Right lobe of liver (tissue), 6 donors: ENCODE measurements at places on chromosomes 1 and 21.
A peak's percentile ranks its signal among the peaks of the same experiment; 100 is the strongest.

- peak; percentile 41 for DNase-seq
Measured at GRCh38 chr21:29376556-29376955, 77.8 kb downstream of the BACH1 start.

- DNase-seq, result no peak
Measured at GRCh38 chr1:18530587-18531502, 50.1 kb downstream of the KLHDC7A start.

GRCh38 chr1:23553231-23554126, 5.8 kb downstream of the ID3 start:
- DNase-seq, result no peak

- DNase-seq, result no peak
Measured at GRCh38 chr1:70779571-70779970, 268.0 kb downstream of the PTGER3 start.

- DNase-seq, result no peak
Measured at GRCh38 chr1:28516518-28516956, 10.7 kb downstream of the RCC1 start.

GRCh38 chr1:153734396-153735089, 6.7 kb downstream of the INTS3 start:
- DNase-seq, result no peak

DNA sequence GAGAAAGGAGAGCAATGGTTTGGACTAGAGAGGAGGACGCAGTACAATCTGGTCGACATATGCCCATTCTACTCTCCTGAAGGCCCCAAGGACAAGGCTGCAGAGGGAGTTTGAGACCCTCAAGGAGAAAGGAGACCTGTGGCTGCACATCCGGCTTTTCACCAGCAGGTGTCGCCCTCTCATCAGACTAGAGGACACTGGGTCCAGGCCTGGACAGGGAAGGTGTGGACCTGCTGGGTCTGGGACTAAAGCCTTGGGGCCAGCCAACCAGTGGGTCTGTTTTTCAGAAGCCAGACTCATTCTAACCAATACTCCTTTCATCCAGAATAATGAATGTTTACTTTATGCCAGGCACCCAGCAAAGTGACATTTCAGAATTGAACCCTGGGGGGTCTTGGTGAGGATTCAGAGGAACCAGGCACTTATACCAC, 5.0 kb downstream of the SRARP start:
- DNase-seq, result peak; percentile 81

DNA sequence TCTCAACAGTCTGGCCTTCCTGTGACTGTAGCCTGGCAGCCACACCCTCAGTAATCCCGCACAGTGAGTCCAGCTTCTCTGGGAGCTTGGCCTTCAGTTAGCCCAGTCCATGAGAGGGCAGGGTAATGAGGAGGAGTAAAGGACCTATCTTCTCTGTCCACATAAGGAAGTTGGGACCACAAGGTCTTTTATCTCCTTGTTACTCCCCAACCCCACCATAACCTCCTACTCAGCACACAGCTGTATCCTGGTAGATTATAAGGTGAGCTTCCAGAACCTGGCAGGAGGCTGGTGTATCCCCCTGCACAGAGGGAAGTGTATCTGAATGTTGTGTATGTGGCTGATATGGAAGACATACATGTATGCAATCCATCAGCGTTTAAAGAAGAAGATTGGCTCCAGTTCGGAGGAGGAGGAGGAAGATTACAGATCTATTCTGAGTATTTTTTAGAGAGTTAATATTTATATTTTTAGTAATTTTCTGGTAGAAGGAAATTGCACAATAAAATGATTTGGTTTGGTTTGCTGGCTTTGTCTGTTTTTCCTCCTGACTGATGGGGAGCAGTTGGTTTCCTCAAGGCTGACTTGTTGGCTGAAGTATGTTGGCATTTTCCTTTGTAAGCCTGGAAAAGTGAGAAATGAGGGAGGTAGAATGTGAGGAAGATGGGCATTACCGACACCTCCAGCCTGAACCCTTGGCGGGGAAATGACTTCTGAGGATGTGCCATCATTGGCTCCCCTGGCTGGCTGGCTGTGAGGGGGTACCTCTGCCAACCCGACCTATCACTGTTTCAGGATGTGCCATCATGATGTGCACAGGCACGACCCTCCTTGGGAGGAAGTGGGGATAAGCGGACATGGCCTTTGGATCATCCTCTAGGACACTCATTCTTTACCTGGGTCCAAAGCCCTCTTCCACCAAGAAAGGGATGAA, 5.0 kb downstream of the C1orf226 start:
- no peak for DNase-seq

DNA sequence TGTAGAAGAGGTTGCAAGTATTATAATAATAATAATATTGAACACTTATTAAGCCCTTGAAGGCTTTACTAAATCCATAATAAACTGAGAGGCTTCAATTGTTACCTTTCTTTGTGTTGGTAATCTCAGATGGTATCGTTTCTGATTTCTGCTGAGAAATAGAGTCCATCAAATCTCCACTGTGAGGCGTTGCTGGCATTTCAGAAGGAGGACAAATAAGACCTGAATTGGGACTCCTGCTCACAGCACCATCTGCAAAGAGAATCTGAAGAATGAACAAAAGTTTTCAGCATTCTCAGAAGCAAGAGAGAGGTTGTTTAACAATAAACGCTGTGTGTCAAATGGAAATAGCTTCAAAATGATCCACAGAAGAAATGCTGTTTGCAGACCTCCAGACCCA, 93.7 kb downstream of the WDR3 start:
- DNase-seq, result no peak

DNA sequence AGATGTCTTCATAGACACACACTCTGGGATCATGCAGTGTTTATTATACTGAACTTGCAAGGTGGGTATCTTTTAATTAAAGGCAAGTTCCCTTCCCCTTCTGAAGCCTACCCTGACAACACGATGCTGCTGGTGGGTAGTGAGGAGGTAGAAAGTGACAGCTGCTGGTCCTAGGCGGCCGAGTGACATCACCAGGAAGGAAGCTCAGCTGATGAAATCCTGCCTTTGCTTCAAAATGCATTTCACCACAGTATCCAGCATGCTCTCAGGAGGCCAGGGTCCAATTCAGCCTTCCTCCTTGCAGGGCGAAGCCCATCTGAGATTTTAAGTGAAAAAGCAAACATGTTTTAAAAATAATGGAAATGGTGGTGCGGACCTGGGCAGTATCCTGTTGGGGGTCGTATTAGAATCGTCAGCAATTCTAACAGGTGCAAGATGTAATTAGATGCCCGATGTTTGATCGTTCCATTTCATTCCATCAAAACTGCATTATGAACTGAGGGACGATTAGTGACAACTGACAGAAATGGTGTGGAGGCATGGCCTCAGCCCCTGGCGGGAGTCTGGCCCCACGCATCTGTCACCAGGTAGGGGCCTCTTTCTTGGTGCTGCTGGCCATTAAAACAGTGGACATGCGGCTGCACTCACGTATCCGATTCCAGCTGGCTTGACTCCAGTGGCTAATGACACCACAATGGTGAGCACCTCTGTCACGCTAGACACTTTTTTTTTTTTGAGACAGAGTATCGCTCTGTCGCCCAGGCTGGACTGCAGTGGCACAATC, 324.8 kb upstream of the C1orf174 start:
- DNase-seq, result no peak

DNA sequence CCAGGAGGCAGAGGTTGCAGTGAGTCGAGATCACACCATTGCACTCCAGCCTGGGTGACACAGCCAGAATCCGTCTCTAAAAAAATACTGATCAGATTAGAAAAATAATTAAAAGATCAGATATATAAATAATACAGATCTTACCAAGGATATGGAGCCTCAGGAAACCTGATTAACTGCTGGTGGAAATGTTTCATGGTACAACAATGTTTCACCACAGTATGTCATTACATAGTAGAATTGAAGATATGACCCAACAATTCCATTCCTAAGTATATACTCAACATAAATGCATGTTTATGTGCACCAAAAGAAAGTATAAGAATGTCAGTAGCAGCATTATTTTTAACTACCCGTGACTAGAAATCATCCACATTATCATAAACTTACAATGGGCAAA, 41.7 kb downstream of the CD53 start:
- no peak for DNase-seq

DNA sequence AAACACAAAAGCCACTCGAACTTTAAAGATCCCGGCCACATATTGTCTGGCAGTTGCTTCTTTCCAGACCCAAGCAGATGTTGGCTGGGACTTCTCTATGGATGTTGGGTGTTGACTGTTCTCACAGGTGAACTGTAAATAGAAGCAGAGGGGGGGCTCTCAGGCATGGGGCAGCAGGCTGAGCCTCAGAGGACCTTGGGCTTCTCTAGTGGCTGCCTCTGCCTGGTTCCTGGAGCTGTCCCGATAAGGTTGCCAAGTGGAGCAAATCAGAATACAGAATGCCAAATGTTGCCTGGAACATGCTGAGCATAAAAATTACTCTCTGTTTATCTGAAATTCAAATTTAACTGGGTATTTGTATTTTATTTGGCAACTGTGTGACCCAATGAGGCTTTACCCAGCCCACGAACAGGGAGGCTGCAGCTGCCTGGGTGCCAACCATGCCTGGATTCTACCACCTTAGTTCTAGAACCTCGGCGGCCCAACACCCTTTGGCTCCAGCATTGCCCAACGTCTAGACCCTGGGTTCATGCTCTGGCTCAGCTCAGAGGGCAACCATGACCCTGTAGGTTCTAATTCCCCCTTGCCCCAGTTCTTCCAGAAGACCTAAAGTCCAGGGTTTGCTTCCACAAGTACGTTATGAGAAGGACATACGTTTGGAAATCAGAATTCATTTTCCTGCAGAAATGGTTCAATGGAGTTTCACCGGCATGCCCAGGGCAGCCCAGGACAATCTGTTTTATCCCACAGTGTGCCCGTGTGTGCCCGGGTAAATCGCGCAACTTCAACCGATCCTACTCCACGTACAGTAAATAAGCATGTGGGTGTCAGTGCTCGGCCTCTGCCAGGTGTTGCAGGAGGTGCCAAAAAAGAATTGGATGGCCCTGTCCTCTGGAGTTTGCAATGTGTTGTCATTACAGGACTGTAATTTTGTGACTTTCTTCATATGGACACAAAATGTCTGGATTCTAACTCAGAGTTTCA, 5.4 kb upstream of the SLC45A1 start:
- DNase-seq, result peak; percentile 89

DNA sequence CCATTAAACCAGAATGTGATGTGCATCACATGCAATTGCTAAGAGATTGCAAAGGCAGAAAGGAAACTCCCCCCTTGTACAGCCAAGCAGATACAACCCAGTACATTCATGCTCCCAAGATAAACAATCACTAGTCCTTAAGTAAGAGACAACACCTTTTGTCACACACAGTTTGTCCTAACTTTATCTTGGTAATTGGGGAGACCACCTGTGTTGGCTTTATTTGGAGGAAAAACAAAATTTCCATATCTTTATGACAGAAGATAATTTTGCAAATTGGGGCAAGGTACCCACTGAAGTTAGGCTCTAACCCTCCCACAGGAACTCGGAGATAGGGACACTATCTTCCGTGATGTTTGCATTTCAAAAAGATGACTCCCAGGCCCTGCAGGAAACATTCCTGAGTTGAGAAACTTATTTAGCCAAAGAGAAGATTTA, 175.0 kb upstream of the TNR start:
- no peak for DNase-seq

DNA sequence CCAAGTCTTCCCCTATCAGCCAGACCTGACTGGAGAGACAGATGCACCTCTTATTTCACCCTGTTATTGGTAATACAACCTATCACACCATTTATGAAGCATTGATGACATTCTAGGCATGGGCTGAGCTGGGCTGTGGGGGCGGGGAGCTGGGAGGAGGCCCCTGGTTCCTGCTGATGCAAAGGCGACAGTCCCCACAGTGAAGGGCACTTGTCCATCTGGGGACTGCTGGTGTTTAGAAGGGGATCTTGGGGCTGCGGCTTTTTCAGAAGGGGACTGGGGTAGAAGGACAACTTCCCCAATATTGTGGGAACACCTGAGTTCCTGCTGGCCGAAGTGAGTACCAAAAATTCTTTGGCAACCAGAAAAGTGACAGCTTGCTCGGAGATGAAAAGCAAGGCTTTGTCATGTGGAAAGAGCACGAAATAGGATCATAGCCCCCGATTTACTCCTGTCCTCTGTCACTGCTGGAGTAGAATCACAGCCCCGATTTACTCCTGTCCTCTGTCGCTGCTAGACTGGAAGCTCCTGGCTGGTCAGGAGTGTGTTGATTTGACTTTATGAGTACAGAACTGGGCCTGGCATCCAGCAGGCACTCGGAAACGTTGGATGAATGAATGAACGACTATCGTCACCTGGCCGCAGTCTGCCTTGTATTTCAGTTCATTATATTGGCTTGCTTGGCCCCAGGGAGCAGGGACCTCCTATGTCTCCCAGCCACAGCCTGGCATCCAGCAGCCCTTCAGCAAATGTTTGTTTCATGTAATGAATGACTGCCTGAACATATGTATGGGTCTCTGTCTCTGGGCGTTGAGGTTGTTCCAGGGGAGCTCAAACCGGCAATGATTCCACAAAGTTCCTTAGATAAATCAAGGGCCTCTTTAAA, 16.5 kb upstream of the ETV3L start:
- DNase-seq, result no peak

DNA sequence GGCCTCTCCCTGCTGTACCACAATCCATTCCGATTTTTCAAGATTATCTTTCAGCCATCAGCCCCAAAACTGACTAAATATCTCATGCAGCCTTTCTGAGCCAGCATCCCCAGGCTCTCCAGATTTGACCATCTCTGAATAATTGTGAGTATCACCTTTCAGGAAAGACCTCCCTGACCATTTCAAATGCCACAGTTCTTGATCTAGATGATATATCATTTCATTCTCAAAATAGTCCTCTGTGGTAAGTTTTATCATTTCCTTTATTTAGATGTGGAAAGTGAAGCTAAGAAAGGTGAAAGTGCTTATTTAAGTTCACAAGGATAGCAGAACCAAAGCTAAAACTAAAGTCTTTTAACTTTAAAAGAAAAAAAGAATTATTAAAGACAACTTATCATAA, 244.0 kb downstream of the PLPP3 start:
- no peak for DNase-seq

GRCh38 chr1:194339471-194339870, 1153.1 kb upstream of the B3GALT2 start:
- DNase-seq, result no peak

DNA sequence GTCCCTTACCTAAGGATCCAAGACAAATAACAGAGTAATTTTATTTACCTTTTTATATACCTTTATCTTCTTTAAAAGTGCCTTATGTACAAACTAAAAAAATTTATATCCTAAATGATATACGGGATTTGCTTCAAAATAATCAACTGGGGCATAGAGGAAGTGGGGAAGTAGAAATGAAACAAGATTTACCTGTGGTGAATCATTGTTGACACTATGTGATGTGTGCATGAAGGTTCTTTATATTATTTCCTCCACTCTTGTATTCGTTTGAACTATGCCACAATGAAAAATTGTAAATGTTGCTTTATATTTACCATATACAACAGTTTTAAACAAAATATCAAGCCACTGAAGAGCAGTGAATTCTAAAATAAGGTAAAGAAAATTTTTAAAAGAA, 13.0 kb downstream of the RGS7 start:
- no peak for DNase-seq

- no peak for DNase-seq
Measured at GRCh38 chr1:212928323-212929291, 21.7 kb upstream of the VASH2 start.
